ENCODE measurements at places on chromosomes 5 and 9.

- DNase-seq: no peak
These were observed 7.2 kb upstream of the LCN2 start for GRCh38 chr9:128142061-128142460.

GRCh38 chr5:150286820-150287219, 2.8 kb downstream of the CAMK2A start:
- no peak for DNase-seq

GRCh38 chr9:124852829-124853531, at the start of gene WDR38:
TSS of gene WDR38 (plus strand) at chr9:124853460. CDS start at chr9:124853532, 72 bp downstream.
- DNase-seq: peak; percentile 93

GRCh38 chr9:127776924-127777289, 1.6 kb downstream of the SH2D3C start:
- DNase-seq: no peak
